ENCODE measurements at places on chromosomes 6 and 20.

DNA sequence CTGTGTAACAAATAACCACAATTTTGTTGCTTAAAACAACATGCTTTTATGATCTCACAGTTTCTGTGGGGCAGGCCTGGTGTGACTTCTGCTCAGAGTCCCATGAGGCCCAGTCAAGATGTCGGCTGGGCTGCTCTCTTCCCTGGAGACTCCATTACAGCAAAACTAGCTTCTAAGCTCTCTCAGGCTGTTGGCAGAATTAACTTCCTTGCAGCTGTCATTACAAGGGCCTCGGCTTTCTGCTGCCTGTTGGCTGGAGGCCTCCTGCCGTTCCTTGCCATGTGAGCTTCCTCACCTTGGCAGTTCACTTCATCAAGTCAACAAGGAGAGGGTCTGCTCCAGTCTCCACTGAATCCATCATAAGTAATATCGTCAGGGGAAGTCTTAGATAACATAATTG, 659.2 kb downstream of the PRKN start:
- no peak for DNase-seq

GRCh38 chr20:38272398-38272797, 11.9 kb upstream of the KIAA1755 start:
- no peak for DNase-seq

- no peak for DNase-seq
Measured at GRCh38 chr6:81565071-81565470, 187.4 kb downstream of the TENT5A start.

GRCh38 chr20:5810800-5811422, 60.7 kb downstream of the SHLD1 start:
- DNase-seq, result no peak

DNA sequence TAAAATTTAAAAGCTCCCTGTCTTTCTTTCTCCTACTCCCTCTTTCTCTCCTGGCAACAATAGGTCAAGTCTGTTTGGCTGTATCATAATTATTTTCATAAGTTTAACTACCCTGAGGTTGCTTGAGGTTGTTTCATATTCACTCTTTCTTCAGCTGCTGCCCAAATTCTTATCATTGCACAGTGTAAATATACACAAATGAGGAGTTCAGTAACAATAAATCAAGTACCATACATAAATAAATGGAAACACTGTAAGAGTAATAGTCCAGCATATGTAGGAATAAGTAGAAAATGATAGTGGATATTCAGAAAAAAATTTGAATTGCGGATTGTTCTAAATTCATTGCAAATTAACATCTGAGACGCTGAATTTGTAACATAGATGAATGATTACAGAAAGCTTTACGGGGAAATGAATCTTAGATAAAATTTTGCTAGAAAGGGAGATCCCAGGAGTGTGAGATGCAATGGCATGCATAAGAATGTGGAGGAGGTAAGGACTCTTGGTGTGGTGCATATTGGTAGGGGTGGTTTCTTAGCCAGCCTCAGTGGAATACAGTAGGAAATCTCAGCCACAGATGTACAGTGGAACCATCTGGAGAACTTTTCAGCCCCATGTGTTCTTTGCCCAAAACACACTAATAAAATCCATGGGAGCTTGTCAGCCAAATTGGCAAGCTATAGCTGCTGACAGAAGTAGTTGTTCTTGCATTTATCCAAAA, 480.7 kb downstream of the HTR1B start:
- DNase-seq, result no peak

- DNase-seq, result no peak
Measured at GRCh38 chr6:45757443-45758130, 258.1 kb downstream of the CLIC5 start.

DNA sequence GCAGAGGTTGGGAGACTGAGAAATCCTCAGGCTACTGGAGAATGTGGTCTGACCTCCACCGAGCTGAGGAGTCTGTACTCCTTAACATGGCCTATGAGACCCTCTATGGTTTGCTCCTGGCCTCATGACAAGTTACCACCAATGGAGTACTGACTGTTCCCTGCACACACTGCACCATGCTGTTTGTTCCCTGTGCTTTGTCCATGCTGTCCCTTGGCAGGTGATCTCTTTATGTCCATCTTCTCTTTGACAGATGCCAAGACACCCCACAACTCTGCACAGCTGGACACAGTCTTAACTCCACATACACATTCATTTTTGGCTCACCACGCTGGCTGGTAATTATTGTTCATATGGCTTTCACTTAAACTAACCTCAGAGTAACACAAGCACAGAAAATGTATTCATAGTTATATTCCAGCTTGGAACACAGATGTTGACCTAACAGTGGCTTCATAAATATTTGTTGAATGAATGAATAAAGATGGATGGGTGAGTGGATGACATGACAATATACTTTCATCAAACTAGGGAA, 258.0 kb downstream of the ATXN1 start:
- no peak for DNase-seq

DNA sequence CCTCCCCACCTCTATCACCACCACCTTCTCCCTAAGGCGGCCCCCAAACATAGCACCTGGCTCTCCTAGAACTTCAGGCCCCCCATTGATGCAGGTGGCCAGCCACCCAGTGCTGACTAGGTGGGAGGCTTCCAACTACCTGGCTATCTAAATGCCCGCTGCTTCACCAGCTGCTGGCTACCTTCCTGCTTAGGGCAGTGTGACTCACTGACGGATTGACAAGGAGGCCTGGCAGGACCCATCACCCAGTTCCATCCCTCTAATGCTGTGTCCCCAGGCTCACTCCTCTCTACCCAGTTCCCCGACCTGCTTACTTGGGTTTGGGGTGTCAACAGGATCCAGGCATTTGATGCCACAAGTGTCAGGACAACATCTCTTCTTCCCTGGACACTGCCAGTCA, 1.1 kb downstream of the SLPI start:
- no peak for DNase-seq

DNA sequence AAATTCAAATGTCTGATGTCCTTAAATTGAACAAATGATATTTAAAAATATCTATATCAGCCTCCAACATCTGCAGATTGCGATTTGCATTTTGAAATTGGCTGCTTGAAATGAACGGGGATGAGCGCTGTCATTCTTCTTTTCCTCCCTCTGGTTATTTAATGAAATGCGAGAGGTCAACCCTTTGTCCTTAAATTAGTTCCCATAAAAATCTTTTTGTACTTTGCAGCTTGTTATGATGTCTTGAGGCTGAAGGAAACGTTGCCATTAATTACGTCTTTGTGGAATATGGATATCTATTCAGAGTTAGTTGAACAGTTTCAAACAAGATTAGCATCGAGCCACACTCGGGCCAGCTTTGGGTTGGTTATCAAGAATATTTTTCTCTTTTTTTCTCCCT, 140.0 kb downstream of the LINC00237 start:
- DNase-seq, result no peak

GRCh38 chr6:106830930-106831329, 143.6 kb downstream of the CD24 start:
- no peak for DNase-seq

DNA sequence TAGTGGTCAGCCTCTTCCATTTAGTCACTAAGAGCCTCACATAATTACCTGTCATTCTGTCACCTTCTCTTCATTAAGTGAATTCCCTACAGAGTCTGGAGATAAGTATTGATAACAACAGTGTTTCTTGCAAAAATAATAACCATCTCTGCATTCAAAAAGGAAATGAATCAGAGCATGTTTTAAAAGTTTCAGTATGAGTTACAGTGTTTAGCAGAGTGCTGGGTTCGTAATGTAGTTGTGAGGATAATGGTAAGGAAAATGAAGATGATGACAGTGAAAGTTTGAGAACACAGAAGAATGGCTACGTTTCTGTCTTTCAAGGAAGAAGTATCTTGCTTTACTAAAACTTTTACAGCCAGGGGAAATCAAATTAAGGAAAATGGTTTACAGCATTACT, 31.3 kb downstream of the GPRC6A start:
- DNase-seq, result no peak

DNA sequence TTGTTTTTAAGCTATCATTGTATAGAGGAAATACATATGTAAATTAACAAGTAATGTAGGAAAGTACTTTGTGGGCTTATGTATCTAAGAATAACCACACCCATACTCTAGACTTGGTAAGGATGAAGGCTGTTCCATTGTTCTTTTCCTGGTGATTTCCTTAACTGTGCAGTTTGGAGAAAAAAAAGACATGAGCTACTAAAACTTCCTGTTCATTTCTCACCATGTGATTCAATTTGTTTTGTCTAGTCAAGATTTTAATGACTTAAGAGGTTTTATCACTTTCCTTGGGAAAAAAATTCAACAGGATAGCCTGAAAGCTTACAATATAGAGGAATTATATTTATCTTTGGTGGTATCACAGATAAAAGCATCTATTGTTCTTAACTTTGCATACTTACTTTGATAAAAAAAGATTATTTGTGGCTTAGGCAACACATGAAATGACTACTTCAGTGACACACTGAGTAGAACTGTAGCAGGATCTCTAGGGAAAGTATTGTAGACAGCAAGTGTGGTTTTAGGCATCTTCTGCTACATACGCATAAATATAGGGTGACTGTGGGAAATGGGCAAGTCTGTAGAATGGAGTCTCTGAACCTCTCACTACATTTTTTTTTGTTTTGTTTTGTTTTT, 80.3 kb downstream of the GJA1 start:
- DNase-seq, result no peak

DNA sequence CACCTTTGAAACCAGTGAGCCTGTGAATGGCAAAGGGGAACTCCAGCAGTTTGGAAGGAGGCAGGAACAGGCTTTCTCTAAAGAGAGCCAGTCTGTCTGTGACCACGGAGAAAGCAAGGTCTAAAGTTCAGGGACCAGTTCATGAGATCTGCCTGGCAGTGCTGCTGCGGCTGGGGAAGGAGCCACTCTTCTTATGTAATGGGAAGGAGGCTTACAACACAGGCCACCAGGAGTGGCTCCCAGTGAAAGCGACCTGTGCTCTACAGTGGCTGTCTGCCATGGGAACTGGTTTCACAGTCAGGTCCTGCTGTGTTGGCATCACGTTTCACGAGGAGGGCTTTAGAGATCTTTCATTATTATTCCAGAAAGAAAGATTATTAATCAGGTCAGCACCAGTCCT, 291.9 kb upstream of the PRDM1 start:
- no peak for DNase-seq

- no peak for DNase-seq
Measured at GRCh38 chr20:58988565-58988882, 7.5 kb downstream of the NELFCD start.

DNA sequence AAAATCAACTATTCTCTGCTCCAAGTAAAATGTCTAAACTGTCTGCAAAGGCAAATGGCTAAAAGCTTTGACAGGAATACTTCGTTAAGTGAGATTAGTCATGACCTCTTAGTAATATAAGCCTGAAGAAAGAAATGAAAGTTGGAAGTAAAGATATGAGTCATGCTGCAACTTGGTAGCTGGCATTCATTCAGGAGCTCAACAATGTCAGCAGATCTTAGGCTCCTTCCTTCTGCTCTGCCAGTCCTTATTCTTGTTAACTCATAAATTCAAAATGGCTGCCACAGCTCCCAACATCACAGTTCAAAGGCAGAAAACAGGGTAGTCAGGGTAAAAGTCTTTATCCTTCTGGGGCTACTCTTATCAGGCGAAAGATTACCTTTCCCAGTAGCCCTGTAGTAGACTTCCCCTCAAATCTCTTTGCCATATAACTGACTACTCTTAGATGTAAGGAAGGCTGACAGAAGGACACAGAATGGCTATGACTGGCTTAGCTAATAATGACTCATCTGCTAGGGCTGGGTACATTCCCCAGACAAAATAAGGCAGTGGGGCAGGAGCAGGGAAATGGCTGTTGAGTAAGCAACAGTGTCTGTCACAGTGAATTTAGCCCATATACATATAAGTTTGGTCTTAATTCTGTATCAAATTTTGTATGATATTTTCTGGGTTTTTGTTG, 24.4 kb upstream of the C6orf62 start:
- no peak for DNase-seq

- DNase-seq, result no peak
Measured at GRCh38 chr6:16386057-16386456, 147.7 kb downstream of the GMPR start.

DNA sequence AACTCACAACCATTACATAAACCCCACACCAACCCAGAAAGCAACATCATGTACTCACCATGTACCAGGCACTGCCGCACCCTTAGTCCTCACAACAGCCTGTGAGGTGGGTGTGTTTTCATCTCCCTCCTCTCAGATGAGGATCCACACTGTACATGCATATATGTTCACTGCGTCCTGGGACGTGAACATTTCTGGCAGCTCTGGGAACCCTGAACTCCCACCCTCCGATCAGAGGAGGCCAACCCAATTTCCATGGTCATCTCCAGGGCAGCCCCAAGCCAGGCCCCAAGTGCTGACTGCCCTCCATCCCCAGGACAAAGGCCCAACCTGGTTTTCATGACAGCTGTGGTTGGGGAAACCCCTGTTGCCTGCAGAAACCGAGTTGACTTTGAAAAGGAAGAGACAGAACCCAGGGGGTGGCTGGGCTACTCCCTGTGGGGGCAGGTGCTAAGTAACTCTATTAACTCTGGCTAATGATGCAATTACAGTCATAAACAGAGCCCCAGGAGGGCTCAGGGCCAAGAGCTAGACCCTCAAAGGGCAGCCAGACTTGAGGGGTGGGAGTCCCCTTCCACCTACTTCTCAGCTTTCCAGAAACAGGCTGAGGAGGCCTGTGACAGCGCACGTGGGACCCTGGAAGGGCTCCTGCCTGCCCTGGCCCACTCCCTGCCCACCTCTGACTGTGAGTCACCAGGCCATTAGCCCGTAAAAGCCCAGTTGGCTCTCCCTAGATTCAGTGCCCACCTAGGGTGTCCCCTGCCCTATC, 2.6 kb downstream of the TFEB start:
- peak; percentile 53 for DNase-seq

DNA sequence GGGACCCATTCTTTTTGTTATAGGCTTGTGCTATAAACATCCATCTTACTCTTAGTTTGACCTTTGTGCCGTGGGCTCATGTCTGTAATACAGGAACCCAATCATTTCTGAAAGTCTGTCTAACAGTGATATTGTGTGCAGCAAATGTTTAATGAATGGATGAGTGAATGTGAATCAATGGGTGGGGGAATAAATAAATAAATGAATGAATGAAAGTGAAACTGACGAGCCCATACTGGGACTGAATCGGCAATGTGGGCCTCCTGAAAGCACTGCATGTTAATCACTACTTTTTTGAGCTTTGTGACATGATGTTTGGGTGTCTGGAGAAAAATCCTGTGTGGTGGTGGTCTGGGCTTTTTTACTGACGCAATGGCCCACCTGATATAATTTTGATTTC, 175.0 kb downstream of the GMPR start:
- no peak for DNase-seq

DNA sequence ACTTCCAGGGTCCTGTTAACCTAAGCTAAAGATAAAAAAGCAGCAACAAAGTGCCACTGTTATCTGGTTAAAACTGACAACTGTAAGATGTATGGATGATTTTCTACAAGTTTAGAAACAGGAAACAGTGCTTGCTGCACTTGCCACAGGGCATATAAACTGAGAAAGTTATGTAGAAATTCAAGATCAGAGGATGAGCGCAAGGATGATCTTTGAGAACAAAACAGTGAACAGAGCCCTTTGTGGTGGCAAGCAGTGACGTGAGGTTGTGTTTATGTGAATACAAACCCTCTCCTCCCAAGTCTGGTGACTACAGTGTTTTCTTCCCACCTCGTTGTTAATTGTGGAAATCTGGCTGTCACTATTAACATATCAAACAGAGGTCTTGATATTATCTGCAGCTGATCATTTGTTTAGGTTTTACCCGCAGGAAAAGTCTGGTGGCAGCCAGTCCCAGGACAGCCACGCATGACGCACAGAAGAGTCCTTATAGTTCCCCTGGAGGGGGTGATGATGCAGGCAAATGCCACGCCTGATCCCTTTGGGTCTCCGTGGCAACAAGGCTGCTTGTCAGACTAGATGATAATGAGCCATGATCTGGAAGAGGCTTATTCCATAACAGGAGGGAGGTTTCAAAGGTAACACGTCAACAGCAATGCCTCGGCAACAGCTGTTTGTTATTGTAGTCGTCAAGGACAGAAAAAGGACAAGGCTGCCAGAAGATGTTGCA, 43.1 kb upstream of the TNFAIP3 start:
- DNase-seq, result peak; percentile 31

Measured in stimulated activated CD8-positive, alpha-beta memory T cell treated with anti-CD3 and anti-CD28 coated beads, Interleukin-4, amount 100 ng/mL, for 24 hours (primary cell).